ENCODE measurements at places on chromosomes 3 and 15.

GRCh38 chr3:141482245-141482922 lies 4.4 kb upstream of the RASA2 start:
- DNase-seq: no peak

GRCh38 chr3:66428733-66429132 lies 72.1 kb downstream of the LRIG1 start:
- peak; percentile 36 for DNase-seq

GRCh38 chr3:53426918-53427317 lies 67.5 kb upstream of the CACNA1D start:
- no peak for DNase-seq

DNA sequence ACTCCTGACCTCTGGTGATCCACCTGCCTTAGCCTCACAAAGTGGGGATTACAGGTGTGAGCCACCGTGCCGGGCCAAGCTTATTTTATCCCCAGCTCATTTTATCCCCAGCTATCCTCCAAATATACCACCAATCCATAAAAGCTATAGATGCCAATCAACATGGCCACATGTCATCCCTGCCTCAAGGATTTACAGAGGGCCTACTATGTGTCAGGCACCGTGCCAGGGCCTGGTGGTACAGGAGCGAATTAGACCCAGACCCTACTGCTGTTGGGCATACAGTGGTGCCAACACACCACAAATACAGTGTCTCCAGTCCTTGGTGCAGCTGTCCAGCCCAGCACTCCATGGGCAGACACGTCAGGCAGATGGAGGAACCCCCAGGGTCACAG lies 73.4 kb downstream of the SCN5A start:
- DNase-seq: no peak

DNA sequence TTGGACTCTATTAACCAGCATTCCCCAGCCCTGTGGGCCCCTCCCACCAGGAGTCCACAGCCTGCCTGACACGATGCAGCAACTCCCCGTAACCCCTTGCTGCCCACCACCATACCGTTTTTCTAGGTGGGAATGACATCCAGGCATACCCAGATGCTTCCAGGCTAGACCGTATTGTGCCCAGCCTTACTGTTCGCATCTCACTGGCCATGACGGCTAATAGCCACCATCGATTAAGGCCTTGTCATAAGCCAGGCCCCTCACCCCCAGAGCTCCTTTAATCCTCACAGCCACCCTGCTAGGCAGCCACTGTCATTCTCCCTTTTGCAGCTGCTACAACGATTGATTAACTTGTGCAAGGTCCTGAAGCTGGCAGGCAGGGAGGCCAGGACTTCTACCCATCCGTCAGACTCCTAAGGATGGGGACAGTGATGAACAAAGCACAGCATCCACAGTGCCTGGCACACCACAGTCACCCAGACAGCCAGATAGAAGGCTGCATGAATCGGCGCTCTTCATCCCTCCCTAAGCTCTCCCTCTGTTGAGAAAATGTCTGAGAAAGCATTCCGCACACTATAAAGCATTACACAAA lies 60.0 kb upstream of the FLNB start:
- DNase-seq: no peak

GRCh38 chr3:132268956-132269355 lies 48.3 kb upstream of the ACP3 start:
- DNase-seq: no peak

DNA sequence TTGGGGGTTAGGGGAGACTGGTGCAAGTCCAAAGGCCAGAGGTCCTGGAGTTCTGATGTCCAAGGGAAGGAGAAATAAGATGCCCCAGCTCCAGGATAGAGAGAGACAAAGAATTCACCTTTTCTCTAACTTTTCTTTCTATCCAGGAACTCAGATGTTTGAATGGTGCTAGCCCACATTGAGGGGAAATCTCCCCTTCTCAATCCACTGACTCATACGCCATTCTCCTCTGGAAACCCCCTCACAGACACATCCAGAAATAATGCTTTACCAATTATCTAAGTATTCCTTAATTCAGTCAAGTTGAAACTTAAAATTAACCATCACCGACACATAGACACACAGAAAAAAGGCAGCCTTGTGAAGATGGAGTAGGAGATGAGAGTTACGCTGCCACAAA lies 1085.2 kb downstream of the NSUN3 start:
- DNase-seq: no peak

GRCh38 chr3:58260733-58261132 lies 23.1 kb downstream of the ABHD6 start:
- DNase-seq: no peak

- DNase-seq: no peak
These were observed 32.6 kb upstream of the PDE8A start for GRCh38 chr15:84949043-84949442.

GRCh38 chr3:173644086-173645082 lies 246.8 kb downstream of the NLGN1 start:
- DNase-seq: no peak

- DNase-seq: no peak
These were observed 301.2 kb upstream of the NR2E3 start for GRCh38 chr15:71509139-71509538.

GRCh38 chr15:99197856-99198255 lies 51.5 kb downstream of the TTC23 start:
- DNase-seq: no peak

DNA sequence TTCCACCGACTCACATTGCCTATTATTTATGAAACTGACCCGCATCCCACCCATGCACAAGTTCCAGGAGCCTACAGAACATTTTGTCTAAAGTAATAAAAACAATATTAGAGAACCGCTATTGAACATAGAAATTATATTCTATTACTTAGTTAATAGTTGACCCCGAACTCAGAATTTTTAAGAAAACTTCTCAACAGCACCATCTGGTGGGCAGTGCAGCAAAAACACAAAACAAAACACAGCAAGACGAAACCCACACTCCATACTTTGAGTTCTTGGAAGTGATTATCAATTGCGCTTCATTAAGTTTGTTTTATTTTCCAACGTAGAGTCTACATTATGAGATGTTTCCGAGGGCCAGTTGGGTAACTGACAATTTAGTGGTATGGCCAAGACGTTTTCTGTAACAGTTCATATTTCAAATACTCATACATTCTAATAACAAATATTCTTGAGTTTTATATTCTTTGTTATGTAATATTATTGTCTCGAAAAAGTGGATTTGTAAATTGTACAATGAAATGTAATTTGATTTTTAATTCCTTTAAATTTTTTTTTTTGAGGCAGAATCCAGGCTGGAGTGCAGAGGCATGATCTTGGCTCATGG lies 24.0 kb upstream of the C3orf70 start:
- peak; percentile 37 for DNase-seq

DNA sequence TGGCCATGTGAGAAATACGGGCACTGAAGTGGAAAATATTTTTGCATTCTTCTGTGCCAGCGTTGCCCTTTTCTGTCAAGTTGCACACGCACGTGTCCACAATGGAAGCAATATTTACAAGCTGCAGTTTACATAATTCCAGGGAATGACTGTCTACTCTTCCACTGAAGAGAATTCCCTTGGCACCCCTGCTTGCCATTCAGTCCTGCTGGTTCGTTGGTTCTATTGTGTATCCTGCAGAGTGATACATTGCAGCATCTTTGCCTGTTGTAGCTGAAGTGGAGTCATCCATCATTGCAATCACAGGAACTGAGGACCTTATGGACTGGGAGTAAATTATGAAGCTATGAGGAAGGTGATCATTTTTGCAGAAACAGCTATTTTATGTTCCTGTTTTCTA lies 759.4 kb downstream of the ROBO2 start:
- DNase-seq: no peak

- no peak for DNase-seq
These were observed 1.1 kb upstream of the PARP15 start for GRCh38 chr3:122576174-122576940.

GRCh38 chr3:119098619-119099222 lies 47.2 kb upstream of the TEX55 start:
- DNase-seq: peak; percentile 61

GRCh38 chr15:44325568-44325967 lies 37.0 kb downstream of the GOLM2 start:
- DNase-seq: no peak

- peak; percentile 25 for DNase-seq
These were observed at the start of gene CSK for GRCh38 chr15:74781431-74782258. CSK (plus strand) TSS chr15:74782080; CDS start chr15:74798298, 16,218 bp downstream.

GRCh38 chr15:57640930-57641682 lies 49.4 kb downstream of the MYZAP start:
- DNase-seq: peak; percentile 16

DNA sequence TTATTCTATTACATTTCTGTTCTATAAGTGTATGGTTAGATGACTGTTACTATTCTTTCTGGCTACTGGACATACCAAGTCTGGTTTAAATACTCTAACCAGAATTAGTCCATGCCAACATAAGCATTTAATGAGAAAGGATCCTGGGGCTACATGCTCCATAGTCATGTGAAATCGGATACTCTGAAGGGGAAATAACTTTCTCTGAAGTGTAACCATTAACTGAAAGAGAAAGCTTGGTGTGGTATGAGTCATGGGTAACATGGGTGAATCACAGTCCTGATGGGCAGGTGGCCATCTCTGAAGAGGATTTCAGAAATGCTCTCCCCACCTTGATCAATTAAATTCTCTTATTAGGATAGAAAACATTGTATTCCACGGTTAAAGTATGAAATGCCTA lies 69.4 kb downstream of the FHIT start:
- DNase-seq: no peak

DNA sequence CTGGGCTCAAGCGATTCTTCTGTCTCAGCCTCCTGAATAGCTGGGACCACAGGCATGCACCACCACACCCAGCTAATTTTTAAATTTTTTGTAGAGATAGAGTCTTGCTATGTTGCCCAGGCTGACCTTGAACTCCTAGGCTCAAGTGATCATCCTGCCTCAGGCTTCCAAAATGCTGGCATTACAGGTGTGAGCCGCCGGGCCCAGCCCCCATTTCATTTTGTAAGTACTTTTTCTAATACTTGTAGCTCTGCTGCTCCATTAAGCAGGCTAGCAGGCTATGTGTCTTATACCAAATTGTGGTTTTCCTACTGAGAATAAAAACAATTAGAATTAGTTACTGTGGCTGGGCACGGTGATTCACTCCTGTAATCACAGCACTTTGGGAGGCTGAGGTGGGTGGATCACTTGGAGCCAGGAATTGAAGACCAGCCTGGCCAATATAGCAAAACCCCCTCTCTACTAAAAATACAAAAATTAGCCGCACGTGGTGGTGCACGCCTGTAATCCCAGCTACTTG lies 22.4 kb downstream of the NIPA1 start:
- no peak for DNase-seq

DNA sequence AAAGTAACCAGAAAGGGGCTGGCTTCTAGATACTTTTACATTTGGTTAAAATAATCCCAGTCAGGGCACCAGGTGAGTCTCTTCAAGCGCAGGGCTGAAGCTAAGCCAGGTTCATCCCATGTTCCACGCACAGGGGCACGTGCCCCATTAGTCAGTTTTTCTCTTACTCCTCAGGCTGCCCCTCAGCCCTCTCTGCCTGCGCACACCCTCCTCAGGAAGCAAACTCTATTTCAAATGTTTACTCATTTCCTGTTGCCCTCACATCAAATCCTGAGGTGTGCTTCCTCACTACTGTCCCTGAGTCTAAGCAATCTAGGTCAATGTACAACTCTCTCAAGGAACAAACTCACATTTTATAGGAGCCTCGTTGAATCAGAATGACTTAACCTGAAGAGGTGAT lies 48.5 kb downstream of the THBS1 start:
- no peak for DNase-seq

- DNase-seq: no peak
These were observed 13.7 kb upstream of the RAF1 start for GRCh38 chr3:12677616-12678015.

- DNase-seq: no peak
These were observed 140.7 kb downstream of the FHIT start for GRCh38 chr3:61110576-61110975.

- DNase-seq: no peak
These were observed 632 bp upstream of the IDH3A start for GRCh38 chr15:78148392-78149067.

DNA sequence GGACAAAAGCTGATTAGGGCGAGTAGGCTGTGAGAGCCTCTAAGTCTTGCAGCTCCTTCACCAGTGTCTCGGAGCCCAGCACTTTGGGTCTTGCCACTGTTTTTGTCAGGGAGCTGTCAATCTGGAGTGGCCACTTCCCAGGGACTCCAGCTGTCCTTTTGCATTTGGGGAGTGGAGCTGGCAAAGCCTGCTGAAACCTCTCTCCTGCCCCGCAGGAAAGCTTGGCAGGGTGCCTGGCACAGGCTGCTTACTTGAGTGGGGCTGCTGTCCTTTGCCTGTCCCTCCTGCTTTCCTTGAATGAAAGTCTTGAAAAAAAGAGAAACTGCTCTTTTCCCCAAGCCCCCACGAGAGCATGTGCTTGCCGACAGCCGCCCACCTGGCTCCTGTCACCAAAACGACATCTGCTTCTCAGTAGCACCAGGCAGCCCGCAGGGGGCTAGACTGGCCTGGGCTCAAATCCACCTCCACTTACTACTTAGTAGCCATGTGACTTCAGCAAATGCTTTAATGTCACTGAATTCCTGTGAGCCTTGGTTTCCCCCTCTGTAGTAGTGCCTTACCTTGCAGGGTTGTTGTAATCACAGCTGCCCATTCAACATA lies 13.7 kb downstream of the USP13 start:
- peak; percentile 94 for DNase-seq

- DNase-seq: no peak
These were observed 1.4 kb downstream of the STRIT1 start for GRCh38 chr3:155292133-155292532.

DNA sequence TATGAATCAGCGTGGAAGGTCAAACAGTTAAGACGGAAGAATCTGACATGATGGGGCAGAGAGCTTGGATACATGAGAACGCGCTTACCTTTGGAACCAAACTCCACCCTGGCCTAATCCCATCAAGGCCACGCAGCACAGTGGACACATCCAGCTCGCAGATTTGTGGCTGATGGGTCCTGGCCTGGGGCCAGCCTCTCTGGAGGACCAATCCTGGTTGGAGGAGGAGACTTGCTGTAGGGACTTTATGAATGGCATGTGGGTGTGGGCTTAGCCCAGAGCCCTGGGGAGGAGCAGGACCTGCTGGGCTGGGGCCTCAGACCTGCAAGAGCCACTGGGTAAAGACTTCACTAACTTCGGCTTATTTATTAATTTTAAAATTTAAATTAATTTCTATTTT lies 73.4 kb upstream of the ANKRD34C start:
- no peak for DNase-seq

DNA sequence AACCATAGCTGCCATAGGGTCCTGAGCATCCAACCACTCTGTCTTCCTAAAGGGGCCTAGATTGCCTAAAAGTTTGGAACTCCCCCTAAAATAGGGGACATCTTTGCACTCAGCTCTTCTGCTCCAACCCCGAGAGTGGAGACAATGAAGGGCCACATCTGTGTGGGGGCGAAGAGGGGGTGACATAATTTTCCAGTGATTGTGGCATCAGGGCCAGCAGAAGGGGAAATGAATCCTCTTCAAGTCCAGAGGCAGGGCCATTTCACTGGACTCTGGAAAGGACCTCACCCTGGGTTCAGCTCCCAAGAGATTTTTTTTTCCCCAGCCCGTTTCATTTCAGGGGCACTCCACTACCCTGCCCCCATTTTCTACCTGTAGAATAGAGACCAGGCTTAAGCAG lies 4.6 kb upstream of the ANKRD63 start:
- DNase-seq: no peak

All from NCI-H1105 treated with DMSO at 0.1 percent for 48 hours (cell line).